ENCODE measurements at places on chromosomes 2 and 18.

DNA sequence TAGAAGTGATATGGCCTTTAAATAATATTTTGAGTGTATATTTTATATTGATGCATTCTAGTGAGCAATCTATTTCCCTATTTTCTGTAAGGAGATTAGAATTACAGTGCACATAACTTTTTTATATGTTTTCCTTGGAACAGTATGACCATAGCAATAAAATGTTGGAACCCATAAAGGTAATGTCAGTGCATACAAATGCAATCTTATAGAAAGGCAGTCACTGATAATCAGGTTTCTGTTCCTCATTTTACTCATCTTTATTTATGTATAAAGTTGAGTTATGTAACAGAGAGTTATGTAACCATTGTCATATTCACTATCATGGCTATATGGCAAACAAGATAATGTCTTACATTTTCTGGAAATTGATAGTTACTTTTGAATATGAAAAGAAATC, 179.9 kb upstream of the NETO1 start:
- DNase-seq = no peak

- DNase-seq = no peak
These were observed 28.5 kb downstream of the PSME4 start for GRCh38 chr2:53942280-53942679.

GRCh38 chr2:28752631-28753376, 1.2 kb downstream of the PPP1CB start:
- DNase-seq = peak; percentile 9

- no peak for DNase-seq
These were observed 8.4 kb downstream of the POU3F3 start for GRCh38 chr2:104862058-104862941.

GRCh38 chr2:30026091-30027055, 105.0 kb upstream of the ALK start:
- peak; percentile 61 for DNase-seq

- DNase-seq = no peak
These were observed 27.0 kb downstream of the LDLRAD4 start for GRCh38 chr18:13245481-13246000.

- no peak for DNase-seq
These were observed 360.2 kb downstream of the FSIP2 start for GRCh38 chr2:186098821-186099220.

DNA sequence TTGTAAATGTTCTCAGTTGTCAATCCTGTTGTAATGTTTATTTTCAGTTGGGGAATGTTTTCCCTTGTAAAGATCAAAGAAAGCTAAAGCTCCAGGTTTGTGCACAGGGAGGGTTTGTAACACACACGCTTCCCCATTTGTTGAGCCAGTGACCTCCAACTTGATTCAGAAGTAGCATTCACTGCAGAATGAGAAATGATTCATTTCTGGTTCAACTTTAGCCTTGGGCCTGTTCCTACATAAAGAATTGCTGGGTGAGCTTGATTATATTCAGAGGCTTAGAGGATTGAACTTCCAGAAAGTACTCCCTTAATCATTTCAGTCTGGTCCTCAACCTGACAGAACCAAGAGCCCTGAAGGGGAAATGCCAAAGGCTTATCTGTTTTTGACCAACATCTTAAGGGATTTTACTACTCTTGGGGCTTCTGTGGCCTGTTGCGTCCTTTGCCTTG, 70.6 kb upstream of the CAVIN2 start:
- no peak for DNase-seq

- DNase-seq = no peak
These were observed 73.3 kb upstream of the NFATC1 start for GRCh38 chr18:79322441-79322840.

- DNase-seq = no peak
These were observed 55.7 kb downstream of the CCDC93 start for GRCh38 chr2:117958186-117958585.

GRCh38 chr18:60831971-60832370, 459.4 kb upstream of the MC4R start:
- DNase-seq = no peak

- no peak for DNase-seq
These were observed 18.9 kb upstream of the KLHL23 start for GRCh38 chr2:169714699-169715098.

DNA sequence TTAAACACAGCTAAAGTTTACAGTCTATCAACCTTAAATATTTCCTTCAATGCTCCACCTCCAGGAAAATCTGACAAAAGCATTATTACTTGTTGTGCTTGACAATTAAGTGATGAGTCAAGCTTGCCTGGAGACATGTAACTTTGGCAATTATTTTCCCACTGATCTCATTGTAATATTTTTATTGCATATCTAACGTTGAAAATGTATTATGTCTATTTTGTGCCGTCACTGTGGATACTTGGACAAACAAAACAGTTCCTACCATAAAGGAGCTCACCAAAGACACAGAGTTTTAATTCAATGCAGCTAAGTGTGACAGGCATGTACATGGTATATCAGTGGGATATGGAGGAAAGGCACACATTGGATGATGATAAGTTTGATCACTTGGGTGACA, 24.7 kb downstream of the RNF103 start:
- no peak for DNase-seq

GRCh38 chr18:8972116-8972515, 130.4 kb upstream of the NDUFV2 start:
- DNase-seq = no peak

GRCh38 chr2:241541564-241542277, 16.8 kb upstream of the BOK start:
- DNase-seq = no peak

DNA sequence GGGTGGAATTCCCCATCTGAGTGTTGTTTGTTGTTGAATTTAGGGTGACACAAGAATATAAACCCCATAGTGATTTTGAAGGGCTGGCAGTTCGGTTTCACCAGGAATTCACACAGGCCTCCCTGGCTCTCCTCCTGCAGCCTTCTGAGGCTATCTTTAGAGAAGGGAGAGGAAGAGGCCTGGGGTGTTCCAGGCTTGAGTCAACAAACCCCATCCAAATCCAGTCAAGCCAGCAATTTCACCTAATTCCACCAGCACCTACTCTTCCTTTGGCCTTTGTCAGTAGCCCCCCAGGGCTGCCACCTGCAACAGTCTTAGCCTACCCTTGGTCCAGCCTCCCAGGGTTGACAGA, 32.0 kb downstream of the MARCHF4 start:
- DNase-seq = no peak

- DNase-seq = no peak
These were observed 339.2 kb downstream of the NYAP2 start for GRCh38 chr2:225738735-225739134.

GRCh38 chr2:148994341-148994740, 44.2 kb upstream of the LYPD6B start:
- no peak for DNase-seq

DNA sequence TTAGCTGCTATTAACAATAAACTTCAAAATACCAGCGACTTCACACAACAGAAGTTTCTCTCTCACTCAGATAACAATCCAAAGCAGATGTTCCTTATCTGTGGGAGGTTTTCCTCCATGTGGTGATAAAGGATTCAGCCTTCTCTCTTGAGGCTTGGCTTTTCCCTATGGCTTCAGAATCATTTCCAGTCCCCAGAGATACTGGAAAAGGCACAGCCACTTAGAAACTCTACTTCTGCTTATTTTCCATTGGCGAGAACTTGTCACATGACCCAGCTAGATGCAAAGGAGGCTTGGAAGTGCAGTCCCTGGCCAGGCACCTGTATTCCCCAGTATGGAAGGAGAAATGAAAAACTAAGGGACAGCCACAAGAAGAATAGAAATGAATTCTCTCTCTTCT, 344.8 kb downstream of the MTX2 start:
- no peak for DNase-seq

DNA sequence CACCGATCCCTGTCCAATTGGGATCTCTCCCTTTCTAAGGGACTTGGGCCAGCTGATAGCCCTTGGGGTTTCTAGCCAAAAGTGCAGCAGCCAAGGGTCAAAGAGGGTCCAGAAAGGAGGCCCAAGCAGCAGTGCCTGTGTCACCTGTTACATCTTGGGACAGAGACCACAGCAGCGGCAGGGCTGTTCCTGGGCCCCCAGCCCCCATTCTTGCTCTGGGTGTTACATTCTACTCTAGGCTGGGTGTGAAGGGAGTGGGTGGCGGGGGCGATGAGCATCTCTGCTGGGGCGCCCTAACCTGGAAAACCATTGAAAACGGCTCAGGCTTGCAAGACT, 1.2 kb downstream of the PAX3 start:
- no peak for DNase-seq

DNA sequence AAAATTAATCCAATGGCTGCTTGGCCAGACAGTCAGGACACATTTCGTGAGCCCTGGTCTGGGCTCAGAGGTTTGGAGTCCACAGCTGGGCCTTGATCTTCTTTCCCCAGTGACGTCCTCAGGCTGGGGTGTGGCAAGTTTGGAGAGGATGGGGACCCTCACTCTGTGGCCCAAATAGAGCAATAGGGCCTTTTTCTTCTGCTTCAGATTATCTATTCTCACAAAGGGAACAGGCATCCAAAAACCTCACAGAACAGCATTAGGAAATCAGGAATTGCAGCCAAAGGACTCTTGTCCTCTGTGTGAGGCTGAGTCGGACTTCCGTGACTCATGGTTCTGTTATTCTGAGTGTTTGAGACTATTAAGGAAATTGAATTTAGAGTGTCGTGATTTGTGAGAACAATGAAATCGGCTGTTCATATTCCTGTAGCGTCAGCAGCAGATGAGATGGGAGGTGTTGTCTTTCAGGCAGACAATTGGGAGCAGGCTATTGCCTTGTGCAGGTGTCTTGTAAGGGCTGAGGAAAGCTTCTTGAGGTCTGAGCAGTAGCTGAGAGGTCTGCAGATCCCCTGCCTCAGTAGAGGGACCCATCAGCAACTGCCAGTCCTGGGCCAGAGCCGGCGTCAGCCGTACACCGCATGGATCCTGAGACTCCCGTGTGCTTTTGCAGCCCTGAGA, 113.8 kb downstream of the SH3RF3 start:
- no peak for DNase-seq

- DNase-seq = no peak
These were observed 334.4 kb downstream of the AGPS start for GRCh38 chr2:177726931-177727348.

DNA sequence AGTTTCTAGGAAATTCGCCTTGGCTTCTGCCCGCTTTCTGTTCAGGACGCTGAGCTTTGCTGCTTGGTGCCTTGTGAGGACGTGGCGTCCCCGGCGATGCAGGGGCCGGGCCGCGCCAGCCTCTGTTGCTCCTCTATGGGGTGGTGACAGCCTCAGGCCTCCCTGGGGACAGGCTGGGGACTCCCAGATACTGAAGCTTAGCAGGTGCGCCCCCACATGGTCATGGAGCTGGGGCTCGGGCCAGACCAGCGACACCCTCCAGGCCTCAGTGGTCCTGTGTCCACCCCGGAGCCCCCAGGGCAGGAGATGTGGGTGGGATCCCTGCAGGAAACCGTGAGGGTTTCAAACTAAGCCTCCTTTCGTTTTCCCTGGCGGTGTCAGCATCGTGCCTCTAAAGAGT, 29.2 kb downstream of the KCNG2 start:
- DNase-seq = no peak

GRCh38 chr2:64672708-64673107, 19.0 kb upstream of the SERTAD2 start:
- no peak for DNase-seq

DNA sequence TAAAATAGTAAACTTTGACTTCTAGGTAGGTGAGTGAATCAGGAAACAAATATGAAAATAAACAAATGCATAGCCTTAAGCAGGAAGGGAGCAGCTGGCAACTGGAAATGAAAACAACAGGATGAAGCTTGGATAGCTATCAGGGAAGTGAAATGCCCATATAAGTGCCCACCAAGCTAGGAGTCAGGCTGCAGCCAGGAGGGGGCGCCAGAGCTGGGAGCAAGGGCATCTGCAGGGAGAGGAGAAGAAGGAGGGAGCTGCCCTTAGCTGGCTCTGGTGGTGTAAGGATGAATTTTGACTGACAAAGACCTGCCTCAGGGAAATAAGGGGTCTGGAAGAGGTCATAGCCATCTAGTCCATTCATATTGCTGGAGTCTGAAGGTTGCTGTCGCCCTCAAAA, 298.3 kb downstream of the TDRD15 start:
- peak; percentile 24 for DNase-seq

DNA sequence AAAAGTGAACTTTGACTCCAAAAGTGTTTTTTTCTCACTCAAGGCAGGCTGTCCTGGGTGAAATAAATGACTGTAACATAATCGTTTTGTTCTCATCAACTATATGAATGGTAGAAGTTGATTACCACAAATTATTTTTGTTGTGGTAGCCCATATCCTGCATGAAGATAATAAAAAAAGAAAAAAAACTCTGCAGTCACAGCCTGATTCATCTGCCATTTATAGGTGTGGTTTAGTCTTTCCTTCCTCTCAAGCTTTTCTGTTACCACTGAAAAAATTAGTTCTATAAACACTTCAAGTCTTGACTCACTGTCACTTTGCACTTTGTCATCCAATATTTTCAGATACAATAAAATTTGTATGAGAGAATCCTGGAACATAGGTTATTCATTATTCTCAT, 522.0 kb downstream of the PLCL1 start:
- no peak for DNase-seq

GRCh38 chr2:146602383-146602782, 1242.4 kb upstream of the ACVR2A start:
- no peak for DNase-seq

GRCh38 chr2:231604101-231604684, 11.5 kb downstream of the TEX44 start:
- DNase-seq = peak; percentile 50

DNA sequence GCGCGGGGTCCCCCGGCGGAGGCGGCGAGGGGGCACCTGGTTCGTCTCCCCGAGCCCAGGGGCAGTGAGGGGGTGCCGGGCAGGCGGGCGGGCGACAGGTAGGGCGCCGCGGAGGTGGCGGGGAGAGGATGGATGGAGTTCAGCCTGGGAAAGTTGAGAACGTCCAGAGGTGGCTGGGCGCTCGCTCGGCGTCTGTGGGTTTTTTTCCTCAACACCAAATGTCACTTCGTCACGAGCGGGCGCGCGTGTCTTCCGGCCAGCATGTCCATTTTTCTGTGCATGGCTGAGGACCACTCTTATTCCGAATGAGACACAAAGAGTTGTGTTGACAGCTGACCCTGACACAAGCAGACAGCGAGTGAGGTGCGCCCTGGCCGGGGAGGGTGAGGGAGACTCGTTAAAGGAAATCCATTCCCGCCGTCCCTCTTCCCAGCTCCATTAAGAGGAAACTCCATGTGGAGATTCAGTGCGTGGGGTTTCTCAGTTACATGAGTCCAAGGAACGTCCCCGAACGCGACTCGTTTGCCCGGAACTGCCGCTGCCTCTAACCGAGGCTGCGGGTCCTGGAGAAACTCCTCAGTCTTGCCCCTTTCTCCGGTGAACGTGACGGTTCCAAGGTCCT, 859 bp downstream of the GREB1L start:
- peak; percentile 53 for DNase-seq

GRCh38 chr2:84851876-84852275, 29.0 kb downstream of the TRABD2A start:
- no peak for DNase-seq

All from HuH-7 (cell line).